Fibroblast of skin of right biceps (primary cell): ENCODE measurements at places on chromosomes 11 and 22.

- DNase-seq: no peak
Observed at GRCh38 chr11:68927280-68928135, 23.8 kb downstream of the IGHMBP2 start.

- DNase-seq: no peak
Observed at GRCh38 chr11:71164621-71165020, 87.8 kb downstream of the SHANK2 start.

DNA sequence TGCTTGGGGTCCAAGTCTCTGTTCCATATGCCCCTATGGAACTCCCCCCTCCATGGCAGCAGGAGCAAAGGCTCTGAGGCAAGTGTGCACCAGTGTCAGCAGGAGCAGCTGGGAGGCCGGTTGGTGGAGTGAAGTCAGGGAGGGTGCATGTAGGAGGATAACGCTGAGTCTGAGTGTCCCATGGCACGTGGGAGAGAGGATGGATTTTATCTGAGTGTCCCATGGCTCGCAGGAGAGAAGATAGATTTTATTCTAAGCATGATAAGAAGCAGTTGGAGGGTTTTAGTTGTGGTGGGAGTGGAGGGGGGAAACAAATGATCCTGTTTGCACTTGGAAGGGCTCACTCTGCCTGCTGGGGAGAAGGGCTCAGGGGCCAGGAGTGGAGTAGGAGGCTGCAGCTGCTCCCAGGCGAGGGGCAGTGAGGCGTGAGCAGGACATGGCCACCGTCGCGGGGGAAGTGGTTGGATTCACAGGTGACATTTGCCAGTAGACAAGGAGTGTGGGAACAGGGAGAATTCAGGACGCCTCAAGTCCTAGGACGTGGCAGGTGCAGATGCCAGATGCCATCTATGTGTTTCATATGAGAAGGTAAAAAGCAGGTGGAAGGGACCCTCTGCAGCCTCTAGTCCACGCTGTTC, 33.6 kb upstream of the PARVG start:
- no peak for DNase-seq

- DNase-seq: peak; percentile 19
Observed at GRCh38 chr22:41361716-41362310, 19.9 kb upstream of the TEF start.

GRCh38 chr22:44561139-44561840, 63.3 kb upstream of the RTL6 start:
- no peak for DNase-seq

GRCh38 chr22:30305519-30305905, 16.2 kb upstream of the CASTOR1 start:
- no peak for DNase-seq

- DNase-seq: no peak
Observed at GRCh38 chr11:4064278-4064955, 30.2 kb upstream of the RRM1 start.

DNA sequence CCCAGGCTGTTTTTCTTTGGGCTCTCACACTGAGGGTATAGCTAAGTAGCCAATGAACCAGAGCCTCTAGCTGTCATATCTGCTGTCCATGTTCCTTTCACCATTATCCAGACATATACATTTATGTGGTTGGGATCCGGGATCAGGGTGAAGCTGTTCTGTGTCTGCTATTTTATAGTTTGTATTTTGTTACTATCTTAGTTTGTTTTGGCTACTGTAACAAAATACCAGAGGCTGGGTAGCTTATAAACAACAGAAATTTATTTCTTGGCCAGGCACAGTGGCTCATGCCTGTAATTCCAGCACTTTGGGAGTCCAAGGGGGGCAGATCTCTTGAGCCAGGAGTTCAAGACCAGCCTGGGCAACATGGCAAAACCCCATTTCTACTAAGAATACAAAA, 40.5 kb upstream of the CABP7 start:
- no peak for DNase-seq

- no peak for DNase-seq
Observed at GRCh38 chr11:75148436-75148983, 2.4 kb upstream of the SLCO2B1 start.

GRCh38 chr11:77602381-77603088, 12.8 kb downstream of the AQP11 start:
- DNase-seq: peak; percentile 90

DNA sequence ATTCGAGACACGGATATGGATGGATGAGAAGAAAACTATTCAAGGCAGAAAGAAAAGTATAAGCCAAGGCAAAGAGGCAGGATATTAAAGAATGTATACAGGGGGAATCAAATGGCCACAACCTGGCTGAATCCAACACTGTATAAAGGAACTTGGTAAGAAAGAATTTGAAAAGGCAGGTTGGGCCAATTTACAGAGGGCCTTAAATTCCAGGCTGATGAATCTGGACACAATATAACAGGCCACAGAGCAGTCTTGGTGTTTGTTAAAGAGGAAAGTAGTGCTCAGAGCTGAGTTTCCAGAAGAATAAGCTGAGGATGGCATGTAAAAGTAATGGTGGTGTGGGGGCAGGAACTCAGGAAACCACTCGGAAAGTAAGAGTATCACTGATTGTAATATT, 72.3 kb upstream of the POU2AF2 start:
- peak; percentile 25 for DNase-seq

GRCh38 chr11:76592961-76593360, 77.6 kb downstream of the LRRC32 start:
- no peak for DNase-seq

DNA sequence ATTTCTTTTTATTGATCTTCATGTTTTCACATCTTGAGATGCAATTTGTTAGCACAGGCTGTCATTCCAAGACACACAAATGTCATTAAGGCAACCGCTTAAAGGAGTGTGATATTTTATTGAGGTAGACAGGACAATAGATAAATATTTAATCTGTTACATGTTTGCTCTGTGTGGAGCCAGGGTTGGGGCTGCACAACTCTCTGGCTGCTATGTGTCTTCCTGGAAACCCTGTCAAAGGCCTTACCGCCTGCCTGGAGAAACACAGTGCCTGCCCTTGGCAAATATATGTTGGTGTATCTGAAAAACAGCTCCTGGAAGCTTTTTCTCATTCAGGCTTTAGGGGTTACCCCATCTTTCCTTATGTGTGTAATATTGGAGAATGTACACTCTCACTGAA, 139.7 kb upstream of the TEAD1 start:
- no peak for DNase-seq

- no peak for DNase-seq
Observed at GRCh38 chr22:25840167-25840566, 98.2 kb downstream of the MYO18B start.

DNA sequence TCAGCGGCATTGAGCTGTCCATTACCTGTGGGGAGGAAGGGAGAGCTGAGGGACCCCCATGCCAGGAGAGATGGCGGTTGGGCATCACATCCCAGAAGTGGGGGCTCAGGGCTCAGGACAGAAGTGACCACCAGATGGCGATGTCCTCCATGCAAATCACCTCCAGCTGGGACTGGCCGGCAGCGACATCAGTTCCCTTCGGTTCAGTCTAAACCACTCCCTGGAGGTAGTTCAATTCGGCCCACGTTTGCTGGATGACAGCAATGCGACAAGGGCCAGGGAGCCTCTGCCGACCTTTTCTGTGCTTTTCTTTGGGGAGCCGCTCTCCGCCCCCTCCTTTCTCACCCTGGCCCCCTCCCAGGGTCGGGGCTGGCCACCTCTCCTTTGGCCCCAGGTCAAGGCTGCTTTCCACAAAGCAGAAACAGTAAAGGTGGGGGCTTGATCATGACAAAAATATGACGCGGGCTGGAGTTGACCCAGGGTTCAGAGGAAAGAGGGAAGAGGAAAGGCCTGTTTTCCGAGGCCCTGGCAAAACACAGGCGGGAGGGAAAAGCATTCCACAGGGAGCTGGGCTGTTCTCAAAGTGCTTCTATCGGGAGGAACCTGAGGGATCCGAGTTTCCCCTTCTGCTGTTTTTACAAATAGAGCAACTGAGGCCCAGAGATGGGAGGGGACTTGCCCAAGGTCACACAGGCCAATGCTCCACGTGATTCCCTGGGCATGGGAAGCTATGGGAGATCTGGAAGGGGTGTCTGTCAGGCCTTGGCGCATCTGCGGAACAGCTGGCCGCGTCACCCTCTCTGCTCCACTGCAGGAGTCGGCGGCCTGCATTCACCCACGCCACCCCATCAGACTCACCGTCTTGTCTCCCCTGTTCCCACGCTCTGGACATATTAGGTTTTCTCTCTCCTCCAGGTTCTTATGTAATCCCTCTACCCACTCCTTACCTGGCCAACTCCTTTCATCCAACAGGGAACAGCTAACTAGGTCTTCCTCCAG, 54.7 kb downstream of the FBXO7 start:
- peak; percentile 80 for DNase-seq

- DNase-seq: peak; percentile 15
Observed at GRCh38 chr11:19187114-19187832, 14.5 kb downstream of the CSRP3 start.

GRCh38 chr11:125372911-125373310, 123.2 kb downstream of the FEZ1 start:
- no peak for DNase-seq

DNA sequence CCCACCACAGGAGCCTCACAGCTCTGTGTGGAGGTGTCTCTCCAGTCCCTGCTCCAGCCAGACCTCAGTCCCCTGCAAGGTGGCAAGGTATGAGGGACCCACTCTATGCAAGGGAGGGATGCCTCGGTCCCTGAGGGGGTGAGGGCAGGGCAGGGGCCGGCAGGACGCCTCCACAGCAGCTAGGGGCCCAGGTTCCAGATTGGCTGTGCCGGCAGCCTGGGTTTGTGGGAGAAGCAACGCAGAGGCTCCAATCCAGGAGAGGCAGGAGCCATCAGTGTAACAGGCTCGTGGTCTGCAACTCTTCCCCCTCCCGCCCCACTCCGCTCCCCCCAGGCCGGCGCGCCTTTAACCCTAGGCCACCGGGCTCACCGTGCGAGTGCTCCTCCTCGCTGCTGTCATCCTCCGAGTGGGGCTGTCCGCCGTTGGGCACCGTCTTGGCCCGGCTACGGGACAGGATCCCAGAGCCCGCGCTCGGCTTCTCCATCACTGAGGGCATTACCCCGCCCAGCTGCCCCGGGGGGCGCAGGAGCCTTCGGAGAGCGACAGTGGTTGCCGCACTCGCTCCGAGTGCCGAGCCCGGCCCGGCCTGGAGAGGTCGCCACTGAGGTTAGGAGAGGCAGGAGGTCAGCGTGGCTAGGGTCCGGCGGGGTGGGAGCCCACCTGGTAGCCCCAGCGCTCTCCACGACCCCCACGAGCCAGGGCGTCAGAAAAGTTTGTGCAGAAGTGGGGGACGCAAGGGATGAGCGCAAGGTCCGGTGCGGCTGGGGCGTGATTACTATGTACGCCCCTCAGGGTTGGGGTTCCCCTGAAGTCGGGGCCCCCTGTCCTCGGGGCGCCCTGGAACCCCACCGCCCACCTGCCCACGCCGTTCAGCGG, 765 bp downstream of the RCOR2 start:
- peak; percentile 45 for DNase-seq

DNA sequence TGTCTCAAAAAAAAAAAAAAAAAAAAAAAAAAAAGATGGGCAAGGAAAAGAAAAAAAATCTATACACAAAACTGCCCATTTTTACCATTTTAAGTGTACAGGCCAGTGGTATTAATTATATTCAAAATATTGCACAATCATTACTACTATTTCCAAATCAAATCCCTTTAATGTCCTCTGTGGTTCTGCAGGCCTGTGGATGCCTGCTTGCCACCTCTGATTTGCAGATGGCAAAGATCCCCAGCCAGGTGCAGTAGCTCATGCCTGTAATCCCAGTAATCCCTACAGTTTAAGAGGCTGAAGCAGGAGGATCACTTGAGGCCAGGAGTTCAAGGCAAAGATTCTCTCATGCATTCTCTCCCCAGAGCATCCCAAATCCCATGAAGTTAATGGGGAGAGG, 20.2 kb downstream of the RFPL1 start:
- DNase-seq: no peak

DNA sequence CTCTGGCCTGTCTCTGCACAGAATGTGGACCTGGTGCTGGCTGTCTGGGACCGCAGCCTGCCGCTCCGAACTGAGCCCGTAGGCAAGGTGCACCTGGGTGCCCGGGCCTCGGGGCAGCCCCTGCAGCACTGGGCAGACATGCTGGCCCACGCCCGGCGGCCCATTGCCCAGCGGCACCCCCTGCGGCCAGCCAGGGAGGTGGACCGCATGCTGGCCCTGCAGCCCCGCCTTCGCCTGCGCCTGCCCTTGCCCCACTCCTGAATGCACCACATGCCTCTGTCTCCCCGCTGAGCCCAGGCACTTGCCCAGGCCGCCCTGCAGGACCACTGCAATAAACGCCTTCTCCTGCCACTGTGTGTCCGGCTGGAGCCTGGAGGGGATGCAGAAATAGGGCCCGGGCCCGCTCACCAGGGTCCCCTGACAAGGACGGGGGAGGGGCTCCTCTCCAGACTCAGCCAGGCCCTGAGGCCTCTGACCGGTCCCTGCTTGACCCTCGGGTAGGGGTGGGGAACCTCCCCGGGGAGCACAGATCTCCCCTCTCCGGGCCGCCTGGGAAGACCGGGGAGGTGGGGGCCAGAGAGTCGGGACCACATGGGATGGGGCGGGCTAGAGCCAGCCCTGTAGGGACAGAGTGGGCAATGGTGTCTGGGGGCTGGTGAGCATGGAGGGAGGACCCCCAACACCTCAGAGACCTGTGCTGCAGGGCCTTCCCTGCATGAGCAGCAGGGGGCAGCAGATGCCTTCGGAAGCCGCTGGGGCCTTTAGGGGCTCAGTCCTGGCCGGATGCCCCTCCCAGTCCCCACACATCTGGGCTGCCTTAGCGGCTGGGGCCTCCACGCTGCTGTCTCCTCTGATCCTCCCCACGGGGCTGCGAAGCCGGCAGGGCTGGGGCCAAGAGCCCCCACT, 1.4 kb upstream of the TNNI2 start:
- peak; percentile 45 for DNase-seq

DNA sequence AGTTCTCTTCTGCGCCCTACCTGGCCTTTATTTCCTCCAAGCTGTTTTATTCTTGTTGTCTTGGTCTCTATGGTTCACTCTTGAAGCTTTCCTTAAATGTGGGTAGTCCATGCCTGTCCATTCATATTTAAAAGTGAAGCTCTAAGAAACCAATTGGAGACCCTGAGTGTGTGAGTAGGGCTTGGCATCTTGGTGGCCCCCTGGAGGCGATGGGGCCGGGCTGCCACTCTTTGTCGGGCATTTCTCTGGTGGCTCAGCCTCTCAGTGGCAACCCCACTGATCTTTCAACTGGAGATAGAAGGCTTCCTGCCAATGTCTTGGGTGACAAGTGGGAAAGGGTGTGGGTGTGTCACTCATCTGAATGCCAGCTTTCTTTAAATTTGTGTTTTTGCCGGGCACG, 9.1 kb downstream of the TRPT1 start:
- DNase-seq: no peak

GRCh38 chr11:36316049-36316448, 20.0 kb downstream of the PRR5L start:
- no peak for DNase-seq

DNA sequence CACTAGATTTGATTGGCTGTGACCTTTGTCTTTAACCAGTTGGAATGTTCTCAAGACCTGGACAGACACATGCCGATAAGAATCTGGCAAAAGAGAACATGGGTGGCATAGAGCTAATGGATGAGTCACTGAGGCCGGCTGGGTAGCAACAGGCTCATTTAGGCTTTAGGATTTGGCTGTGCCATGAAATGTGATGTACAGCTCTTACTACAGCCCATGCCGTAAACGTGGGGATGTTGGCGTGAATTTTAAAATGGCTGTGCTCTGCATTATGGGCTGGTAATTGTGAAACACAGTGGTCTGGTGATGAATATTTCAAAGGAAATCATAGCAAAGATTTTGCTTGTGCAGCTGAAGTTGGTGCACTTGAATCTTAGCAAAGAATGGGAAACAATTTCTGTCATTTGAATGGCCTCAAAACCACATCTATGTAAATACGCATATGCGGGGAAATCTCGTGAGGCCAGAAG, 332.4 kb downstream of the TBC1D22A start:
- peak; percentile 32 for DNase-seq
